AG04450 (cell line): ENCODE measurements at places on chromosomes 2 and 18.

GRCh38 chr2:221486106-221486505, 86.0 kb downstream of the EPHA4 start:
- no peak for DNase-seq

DNA sequence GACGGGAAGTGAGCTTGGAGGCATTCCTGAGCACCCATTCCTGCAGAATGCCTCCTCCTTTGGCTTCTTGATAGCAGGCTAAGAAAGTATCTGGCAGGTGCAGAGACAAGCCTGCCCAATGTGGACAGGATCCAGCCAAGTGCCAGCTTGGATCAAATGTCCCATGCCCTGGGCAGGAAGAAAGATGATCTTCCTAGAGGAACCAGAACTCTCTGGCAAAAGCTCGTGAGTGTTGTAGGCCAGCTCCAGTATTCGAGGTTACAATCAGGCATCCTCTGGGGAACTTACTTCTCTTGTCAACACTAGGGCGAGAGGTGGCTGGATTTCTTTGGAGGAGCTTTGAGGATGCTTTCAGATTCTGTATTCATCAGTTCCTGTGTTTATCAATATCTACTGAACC, 29.9 kb upstream of the PDIA6 start:
- no peak for DNase-seq

- DNase-seq, result no peak
Observed at GRCh38 chr2:38066421-38067115, 9.4 kb downstream of the CYP1B1 start.

GRCh38 chr2:20453087-20453486, 6.2 kb downstream of the RHOB start:
- DNase-seq, result no peak

DNA sequence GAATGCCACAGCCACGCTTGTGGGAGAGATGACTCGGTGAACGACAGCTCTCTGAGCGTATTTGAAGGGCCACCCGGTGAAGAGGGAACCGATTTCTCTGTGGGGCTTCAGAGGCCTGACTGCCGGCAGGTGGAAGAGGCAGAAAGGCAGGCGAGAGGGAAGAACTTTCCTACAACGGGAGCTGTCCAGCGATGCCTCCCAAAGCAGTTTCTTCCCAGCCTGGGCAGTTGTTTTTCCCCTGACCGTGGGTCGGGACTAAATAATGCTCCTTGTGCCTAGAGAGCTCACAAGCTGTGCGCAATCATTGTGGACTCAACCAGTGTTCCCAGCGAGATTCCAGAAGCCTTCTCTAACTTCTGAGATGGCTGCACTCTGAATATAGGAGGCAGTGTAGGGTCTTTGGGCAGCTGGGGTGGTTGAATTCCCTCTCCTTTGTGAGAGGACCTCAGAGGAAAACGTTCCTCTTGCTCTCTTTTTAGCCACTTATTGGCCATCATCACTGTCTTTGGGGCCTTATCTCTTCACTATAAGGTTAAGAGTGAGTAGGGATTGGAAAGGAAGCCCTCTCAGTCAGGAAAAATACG, 710 bp downstream of the SEC11C start:
- no peak for DNase-seq

DNA sequence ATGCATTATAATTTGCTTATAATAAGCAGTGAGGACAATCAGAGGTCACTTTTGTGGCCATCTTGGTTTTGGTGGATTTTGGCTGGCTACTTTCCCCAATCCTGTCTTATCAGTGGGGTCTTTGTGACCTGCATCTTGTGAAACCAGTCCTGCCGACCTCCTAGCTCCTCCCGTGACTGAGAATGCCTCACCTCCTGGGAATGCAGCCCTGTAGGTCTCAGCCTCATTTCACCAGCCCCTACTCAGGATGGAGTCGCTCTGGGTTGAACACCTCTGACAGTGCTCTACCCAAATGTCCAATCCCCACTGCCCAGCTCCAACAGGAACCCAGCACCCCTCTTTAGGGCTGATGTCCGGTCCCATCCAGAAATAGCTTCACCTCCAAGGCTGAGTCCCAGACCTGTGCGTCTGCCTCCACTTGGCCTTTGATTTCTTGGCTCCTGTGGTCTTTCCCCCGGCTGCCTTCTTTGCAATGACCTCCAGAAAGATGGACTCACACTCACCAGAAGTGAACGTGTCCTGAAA, 31.3 kb upstream of the PXDN start:
- no peak for DNase-seq
